ENCODE measurements at places on chromosomes 2 and 18.

GRCh38 chr2:172782506-172783164 lies 47.0 kb downstream of the RAPGEF4 start:
- DNase-seq, result no peak

GRCh38 chr2:129800686-129801085 lies 178.8 kb upstream of the RAB6C start:
- DNase-seq, result no peak

DNA sequence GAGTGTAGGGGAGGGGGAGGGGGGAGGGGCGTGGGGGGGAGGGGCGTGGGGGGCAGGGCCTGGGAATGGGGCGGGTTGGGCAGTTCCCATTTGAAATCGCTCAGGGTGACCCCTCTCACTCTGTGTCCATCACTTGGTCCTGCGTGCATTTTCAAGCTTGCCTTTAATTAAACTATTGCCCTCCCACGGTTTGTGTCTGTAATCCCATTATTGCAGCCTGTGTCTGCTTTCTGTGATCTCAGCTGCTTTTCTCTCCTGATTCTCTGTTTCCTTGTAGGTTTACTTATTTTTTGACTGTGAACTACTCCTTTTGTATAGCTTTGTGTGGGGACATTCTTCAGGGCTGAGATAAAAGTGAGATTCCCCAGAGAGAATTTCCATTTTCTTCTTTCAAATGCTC lies 1.3 kb downstream of the DCDC2C start:
- no peak for DNase-seq

- no peak for DNase-seq
Observed at GRCh38 chr18:2027756-2028155, 543.5 kb downstream of the METTL4 start.

DNA sequence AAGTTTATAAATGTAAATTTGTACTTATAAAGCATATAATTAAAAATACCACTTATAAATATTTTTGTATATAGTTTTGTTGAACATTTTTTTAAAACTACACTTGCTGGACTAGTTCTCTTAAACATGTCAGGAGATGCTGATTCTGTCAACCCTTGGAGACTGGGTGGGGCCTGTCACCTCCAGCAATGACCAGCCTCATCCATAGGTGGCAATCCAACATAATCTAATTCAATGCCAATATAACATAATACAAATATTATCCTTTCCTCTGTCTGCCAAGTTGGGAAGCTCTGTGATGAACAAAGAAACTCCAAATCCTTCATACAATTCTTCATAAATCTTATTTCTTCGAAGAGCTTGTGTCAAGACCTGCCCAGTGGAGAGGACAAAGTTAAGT lies 140.4 kb downstream of the RBMS1 start:
- peak; percentile 15 for DNase-seq

GRCh38 chr2:7927691-7928090 lies 754.2 kb upstream of the ID2 start:
- no peak for DNase-seq

GRCh38 chr18:41660654-41661053 lies 294.4 kb upstream of the PIK3C3 start:
- DNase-seq, result no peak

- DNase-seq, result no peak
Observed at GRCh38 chr2:50995610-50996009, 36.3 kb downstream of the NRXN1 start.

- no peak for DNase-seq
Observed at GRCh38 chr18:51525453-51526225, 328.2 kb upstream of the MEX3C start.

- DNase-seq, result no peak
Observed at GRCh38 chr2:63661076-63661475, 72.3 kb downstream of the MDH1 start.

DNA sequence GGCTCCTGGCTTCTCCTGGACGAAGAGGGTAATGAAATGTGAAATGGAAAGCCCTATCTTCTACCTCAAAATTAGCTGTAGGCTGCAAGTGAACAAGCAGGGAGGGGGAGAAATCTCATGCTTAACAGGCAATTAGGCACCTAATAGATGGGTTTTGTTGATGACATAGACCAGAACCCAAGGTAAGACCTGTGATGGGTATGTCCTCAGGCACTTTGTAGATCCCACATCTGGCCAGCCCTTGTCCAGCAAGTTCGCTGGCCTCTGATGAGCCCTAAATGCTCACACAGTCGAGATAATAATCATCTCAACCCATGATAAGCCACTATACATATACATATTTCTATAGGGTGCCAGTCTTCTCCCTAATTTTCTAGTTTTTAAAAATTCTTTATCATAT lies 82.6 kb downstream of the MARCO start:
- no peak for DNase-seq

DNA sequence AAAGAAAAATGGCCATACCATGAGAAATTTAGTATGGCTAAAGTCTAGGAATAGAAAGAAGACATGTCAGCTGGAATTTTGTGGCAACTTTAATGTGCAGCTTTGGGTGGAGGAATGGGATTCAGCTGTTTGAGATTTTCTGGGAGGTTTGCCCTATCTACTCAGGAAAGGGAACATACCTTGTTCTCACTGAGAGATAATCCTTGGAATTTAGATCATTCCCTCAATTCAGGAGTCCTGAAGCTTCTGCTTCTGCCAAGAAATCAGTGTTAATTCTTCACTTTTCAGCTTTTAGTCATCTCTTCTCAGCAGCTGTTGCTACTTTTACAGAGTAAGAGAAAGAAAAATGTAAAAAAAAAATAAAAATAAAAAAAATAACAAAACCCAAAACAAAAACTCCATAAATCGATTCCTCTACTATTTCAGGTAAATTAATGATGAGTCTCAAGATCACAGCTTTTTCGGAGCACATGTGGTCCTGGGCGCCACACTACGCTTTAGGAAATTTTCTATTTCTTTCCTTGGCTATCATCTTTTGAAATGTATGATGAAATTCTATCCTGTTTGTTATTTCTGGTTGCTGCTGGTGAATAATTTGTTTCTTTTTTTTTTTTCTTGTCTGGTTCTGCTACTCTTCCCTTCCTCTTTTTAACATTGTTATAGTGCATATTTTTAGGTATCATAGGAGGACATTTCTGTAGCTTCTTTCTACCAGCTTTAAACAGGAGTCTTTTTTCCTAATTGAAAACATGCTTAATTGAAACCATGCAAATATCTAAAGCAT lies 18.9 kb upstream of the BAZ2B start:
- no peak for DNase-seq

DNA sequence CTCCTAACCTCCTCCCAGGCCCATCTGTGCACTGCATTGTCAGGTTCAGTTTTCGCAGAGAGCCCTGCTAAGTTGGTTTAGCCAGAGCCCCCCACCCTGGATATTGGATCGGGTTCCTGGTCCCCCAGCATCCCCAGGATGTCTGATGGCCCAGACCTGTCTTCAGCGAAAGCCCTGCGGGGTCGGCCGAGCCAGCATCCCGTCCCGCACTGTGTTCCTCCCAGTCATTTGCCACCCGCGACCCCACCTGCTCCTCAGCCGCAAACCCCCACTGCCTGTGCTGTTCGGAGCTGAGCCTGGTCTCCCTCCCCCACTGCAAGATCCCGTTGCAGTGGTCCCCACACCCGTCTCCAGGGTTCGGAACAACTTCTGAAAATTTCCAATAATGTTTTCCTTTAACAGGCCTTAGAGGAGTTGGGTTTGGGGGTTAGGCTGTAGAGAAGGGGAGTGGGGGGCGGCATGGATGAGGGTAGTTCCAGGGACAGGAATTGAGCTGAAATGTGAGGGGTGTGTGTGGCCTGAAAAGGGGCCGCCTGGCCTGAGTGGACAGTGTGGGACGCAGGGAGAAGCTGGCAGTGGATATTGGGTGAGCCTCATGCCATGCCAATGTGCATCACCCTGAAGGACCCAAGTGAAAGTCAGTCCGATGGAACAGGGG lies 1.6 kb upstream of the COPS9 start:
- no peak for DNase-seq

DNA sequence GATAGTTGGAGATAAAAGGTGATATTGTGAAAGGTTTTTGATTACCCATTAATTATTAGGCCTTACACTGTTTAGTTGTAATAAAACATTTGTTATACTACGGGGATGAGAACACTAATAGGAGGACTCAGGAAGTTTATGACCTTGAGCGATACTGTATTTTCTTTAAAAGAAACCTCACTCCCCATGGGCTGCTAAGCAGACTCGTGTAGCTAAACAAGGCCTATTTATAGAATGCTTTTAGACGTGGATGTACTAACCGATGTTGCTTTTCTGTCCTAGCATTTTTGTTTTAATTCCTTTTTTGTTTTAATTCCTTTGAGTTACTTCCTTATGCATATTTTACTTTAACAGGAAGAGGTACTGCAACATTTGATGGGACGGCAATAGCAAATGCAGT lies 22.9 kb downstream of the MSH6 start:
- no peak for DNase-seq

GRCh38 chr2:108635630-108636354 lies 83.5 kb upstream of the RANBP2 start:
- DNase-seq, result no peak

- DNase-seq, result no peak
Observed at GRCh38 chr2:124533226-124533954, 508.3 kb downstream of the CNTNAP5 start.

- peak; percentile 66 for DNase-seq
Observed at GRCh38 chr2:7044253-7045250, 127.3 kb downstream of the RNF144A start.

- no peak for DNase-seq
Observed at GRCh38 chr2:106185475-106186184, 8.5 kb downstream of the UXS1 start.

DNA sequence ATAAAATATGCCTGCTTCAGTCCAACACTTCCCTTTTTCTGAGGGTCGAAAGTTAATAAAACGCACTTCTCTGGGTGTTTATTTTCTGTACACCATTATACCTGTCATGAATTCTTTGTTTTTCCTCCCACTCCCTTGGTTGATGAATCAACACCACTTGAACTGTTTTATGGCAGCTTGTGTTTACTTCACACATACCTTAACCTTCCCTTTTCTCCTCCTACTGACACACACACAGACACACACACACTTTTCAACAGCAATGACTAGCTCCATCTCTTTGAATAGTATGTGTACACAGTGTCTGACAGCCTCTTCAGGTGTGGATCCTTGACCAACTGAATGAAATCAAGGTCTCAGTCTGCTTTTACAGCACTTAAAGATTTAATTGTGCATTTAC lies 91.3 kb downstream of the SATB2 start:
- DNase-seq, result no peak

GRCh38 chr2:240798327-240798905 lies 21.6 kb downstream of the KIF1A start:
- DNase-seq, result no peak

DNA sequence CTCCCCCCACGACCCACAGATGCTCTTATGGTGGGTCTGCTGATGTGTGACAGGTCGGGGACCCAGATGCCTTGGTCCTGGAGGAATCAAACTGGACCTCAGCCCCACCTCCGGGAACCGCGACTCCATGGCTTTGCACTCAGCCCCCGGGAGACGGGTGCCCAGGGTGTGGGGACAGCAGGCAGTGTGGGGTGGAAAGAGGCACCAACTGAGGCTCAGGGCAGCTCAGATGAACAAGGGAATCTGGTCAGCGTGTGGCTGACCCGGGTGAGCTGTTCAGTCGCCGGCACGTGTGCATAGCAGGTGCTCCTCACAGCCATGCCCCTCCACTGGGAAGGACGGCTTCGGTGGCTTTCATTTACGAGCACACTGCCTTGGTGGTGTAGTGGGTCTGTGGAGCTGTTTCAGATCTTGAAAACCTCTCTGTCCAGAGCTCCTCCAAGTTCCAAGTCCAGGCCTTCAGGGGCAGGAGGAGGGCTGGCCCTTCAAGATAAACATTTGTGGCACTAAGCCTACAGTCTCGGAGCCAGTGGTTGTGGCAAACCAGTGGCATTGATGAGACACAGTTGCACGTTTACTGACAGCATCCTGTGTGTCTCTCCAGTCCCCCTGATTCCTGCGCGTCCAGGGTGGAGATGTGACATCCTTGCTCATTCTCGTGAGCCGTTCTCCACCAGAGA lies 471.2 kb upstream of the HS6ST1 start:
- no peak for DNase-seq

GRCh38 chr18:23133860-23134779 lies 1.2 kb upstream of the CABLES1 start:
- peak; percentile 31 for DNase-seq

DNA sequence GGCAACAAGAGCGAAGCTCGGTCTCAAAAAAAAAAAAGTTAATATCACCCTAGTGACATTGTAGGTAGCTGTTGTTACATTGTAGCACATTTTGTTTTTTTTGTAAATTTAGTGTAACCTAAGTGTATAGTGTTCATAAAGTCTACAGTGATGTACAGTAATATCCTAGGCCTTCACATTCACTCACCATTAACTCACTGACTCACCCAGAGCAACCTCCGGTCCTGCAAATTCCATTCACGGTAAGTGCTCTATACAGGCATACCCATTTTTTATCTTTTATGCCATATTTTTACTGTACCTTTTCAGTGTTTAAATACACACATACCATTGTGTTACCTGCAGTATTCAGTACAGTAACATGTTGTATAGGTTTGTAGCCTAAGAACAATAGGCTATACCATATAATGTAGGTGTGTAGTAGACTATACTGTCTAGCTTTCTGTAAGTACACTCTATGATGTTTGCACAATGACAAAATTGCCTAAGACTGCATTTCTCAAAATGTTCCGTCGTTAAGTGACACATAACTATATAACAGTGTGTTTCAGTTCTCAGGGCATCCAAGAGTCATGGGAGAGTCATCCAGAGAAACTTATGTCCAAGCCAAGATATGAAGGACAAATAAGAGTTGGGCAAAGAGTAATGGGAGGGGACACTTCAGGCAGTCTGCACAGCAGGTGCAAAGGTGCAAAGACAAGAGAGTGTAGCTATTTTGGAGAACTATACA lies 68.4 kb downstream of the TANK start:
- DNase-seq, result no peak

GRCh38 chr2:80002112-80002511 lies 302.4 kb downstream of the LRRTM1 start:
- DNase-seq, result no peak

DNA sequence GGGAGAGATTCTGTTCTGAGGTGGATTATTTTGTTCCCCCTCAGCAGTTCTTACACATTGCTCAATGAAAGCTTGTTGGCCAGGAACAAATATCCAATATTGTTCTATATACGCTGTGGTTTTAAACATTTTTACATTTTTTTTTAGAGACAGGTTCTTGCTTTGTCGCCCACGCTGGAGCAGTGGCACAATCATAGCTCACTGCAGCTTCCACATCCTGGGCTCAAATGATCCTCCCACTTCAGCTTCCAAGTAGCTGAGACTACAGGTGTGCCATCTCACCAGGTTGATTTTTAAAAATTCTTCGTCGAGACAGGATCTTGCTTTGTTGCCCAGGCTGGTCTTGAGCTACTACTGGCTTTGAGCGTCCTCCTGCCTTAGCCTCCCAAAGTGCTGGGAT lies 58.9 kb upstream of the KIF5C start:
- DNase-seq, result no peak

DNA sequence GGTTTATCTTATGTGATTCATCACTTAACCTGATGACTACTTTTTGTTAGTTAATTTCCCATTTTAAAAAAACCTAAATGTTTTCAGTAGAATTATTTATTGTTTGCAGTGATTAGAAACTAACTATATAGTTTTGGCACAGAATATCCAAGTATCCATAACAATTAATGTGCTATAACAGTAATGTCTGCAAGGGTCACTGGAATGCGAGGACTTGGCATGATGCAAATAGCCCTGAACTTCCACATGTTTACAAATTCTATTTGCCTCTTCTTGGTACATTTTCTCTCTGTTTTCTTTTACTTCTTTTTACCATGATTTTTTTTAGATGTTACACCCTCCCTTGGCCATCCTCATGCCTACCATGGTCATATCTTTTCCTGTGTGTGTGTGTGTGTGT lies 49.3 kb upstream of the GALNT3 start:
- DNase-seq, result no peak

GRCh38 chr2:56102866-56103265 lies 80.9 kb upstream of the CCDC85A start:
- no peak for DNase-seq

- DNase-seq, result peak; percentile 63
Observed at GRCh38 chr2:239293775-239294430, 106.9 kb downstream of the HDAC4 start.
